CD4-positive, alpha-beta T cell treated with Interferon alpha-2 for 1 hour (primary cell): ENCODE measurements at places on chromosomes 7 and 10.
A peak's percentile ranks its signal among the peaks of the same experiment; 100 is the strongest.

DNA sequence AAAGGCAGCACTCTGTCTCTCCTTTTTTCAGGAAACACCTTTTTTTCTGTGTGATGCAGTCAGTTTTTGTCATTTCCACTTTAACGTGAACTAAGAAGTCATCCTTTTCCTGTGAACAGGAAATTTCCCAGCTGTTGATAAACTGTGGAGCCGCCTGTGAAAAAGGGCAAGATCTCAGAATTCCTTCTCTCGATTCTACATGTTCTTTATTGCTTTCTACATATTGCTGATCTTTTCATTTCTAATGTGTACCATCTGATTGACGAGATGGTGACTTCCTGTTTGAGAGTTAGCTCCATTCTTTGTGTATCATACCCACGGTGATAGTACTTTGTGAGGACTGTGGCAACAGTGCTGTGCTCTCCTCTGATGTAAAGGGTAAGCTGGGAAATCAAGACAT is 50.4 kb downstream of the ADD3 start:
- peak; percentile 30 for DNase-seq

GRCh38 chr10:93718937-93719725 is 16.7 kb upstream of the FRA10AC1 start:
- no peak for DNase-seq

DNA sequence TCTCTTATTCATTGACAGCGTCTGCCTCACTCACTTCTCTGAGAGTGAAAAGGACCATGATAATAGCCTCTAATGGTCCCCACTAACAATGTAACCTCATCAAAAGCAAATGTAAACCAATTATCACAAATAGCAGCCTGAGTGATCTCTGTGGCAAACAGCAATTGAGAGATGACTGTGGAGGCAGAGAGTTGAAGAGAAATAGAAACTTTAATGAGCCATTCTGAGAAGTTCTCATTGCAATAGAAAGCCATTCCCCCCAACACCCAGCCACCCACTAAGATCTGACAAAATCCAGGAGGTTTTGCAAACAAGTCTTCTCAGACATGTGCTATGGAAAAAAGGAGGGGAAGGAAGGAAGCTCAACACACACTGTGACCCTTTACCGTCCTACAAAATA is 44.2 kb upstream of the RNF148 start:
- no peak for DNase-seq

DNA sequence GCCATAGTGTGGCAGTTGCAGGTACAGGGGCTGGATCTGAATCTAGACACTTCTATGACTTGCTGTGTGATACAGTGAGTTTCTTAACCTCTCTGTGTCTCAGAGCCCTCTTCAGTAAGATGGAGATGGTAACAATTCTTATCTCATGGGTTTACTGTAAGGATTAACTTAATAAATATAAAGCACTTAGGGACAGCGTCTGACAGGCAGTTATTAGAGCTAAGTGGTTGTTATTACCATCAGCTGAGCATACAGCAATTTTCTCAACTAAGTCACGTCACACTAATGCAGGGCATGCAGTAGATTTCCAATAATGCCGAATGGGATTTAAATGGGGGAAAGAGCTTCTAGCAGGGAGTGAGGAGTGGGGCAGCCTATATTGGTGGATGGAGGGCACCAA is 162.6 kb downstream of the SH2D4B start:
- no peak for DNase-seq

DNA sequence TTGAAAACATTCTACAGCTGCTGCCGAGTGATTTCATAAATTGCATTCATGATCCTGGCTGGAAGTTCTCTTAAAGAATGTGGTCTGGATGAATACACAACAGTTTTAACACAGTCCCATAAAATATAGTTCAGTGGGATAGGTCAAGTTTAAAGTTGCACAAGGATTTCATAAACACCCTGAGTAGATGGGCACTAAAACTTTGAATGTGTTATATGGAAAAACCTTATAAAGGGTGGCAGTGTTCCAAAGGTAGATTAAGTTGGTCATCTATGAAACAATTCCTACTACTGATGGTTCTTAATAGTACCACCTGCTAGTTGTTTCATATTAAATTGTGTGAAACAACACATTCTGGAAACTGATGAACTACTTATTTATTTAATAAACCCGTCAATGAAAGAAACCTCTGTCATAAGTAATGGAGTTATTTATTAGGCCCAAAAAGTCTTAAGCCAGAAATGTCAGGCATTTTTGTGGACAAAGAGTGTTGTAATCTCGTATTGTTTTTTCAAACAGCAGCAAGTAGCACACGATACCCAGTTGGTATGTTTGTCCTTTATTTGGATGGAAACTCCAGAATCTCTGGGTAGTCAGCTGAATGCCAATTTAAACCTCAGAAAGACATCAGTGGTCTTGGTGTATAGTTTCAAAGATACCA is 14.3 kb upstream of the RPA3 start:
- DNase-seq: no peak

DNA sequence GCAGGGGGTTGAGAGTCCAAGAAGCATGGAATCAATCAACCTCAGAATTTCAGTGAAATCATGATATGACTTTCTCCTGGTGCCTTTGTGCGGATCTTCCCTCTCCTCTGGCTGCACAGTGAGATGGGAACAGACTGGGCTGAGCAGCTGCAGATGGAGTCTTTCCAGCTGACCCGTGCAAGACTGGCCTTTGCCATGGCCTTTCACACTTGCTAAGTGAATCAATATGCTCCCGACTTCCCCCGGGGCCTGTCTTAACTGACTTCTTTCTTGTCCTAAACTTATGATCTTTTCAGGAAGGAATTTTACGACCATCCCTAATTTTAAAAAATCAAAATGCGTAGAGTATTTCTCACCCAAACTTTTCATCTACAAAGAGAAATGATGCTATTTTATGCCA is 469.9 kb downstream of the GALNT17 start:
- DNase-seq: no peak

GRCh38 chr10:73923935-73924598 is 13.1 kb downstream of the PLAU start:
- DNase-seq: no peak

DNA sequence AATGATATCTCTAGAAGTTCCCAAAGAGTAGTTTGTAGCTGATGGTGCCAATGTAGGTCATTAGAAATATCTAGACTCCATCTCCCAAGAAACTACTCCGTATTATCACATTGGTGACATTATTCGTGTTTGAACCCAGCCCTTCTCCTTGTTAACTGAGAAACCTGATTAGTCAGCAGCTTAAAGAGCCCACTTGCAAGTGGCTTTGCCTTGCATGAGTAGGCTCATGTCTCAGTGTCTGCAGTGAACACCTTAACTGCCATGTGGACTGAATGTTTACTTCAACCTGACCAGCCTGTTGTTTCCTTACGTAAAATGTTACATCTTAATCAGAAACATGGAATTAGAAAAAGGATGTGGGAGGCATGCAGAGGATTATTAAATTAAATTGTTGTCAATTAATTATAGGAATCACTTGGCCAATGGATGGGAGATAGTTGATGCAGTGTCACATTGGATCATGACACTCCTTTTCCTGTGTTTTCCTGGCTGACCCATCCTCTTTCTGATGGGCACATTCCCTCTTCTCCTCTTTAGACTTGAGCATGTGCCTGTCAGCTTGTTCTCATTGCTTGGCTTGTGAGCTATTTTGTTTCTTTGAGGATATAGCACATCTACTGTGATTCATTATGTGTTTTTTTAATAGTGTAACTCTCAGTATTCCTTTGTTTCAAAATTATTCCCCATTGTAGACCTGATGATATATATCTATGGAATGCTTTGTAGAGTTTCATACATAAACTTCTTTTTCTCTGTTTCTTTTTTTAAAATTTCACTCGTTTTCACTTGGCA is 18.0 kb downstream of the STARD3NL start:
- DNase-seq: no peak

- DNase-seq: no peak
Observed at GRCh38 chr10:16673443-16673842, 143.8 kb downstream of the RSU1 start.

DNA sequence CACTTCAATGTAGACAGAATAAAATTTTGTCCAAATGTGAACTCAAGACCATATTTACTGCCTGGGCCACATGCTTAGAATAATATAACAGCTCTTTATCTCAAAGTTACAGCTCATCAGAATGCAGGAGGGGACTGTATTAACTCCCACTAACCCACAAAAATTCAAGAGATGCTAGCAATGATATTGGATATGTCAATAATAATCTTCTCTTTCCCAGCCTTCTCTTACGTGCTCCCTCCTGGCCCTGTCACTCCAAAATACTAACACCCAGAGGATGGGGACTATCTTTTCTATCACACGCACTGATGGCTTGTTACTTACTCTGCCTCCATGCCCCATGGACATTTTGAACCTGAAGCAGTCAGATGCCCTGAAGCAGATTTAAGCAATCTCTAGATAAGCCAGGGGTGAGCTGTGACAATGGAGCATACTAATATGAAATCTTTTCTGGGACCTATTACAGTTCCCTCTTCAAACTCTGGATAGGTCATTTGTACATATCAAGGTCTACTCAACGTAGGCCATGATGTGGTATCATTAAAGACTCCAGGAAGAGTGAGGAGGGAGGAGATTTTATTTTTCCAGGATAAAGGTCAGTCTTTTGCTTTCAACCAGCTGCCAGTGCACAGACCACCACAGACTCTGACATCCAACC is 803.0 kb downstream of the GRM8 start:
- DNase-seq: no peak

- no peak for DNase-seq
Observed at GRCh38 chr10:60141896-60142559, 235.7 kb upstream of the CCDC6 start.

- DNase-seq: no peak
Observed at GRCh38 chr10:90887555-90887954, 15.8 kb downstream of the RPP30 start.

DNA sequence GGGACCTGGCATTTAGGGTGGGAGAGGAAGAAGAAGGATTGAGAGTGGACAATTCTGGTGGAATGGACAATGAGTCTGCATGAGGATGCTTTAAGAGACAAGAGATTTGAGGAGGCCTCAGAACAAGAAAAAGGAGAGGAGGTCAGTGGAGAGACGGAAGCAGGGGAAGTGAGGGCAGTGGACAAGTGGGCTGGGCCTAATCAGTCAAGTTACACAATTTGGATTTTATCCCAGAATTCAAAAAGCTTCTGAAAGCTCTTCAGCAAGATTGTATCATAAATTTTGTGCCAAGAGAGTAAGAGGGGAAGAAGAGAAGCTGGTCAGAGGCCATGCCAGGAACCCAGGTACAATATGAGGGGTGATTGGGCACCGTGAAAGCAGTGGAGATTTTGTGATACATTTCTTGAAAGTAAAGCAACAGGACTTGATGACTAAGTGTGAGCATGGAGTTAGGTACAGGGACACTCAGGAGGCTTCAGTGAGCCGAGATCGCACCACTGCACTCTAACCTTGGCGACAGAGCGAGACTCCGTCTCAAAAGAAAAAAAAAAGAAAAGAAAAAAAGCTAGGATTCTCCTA is 19.3 kb upstream of the TSPAN13 start:
- no peak for DNase-seq

DNA sequence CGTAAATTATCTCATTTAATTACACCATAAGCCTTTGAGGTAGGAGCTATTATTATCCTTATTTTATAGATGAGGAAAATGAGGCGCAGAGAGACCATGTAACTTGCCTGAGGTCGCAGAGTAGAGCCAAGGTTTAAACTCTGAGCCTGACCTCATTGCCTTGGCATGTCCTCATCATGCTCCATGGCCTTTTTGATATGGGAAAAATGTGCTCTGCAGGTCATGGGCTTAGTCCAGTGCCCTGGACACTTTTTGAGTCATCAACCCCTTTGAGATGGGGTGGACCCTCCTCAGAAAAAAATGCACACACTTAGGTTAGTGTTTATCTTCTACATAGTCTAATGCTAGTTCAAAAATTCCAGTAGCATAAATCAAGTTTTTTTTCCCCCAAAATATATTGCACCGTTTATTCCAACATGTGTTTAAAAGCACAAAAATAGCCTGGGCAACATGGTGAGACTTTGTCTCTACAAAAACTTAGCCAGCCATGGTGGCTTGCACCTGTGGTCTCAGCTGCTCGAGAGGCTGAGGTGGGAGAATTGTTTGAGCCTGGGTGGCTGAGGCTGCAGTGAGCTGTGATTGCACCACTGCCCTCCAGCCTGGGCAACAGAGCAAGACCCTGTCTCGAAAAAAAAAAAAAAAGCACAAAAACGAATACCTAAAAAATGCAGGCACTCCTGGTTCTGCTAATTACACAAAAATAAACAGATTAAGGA is 28.6 kb upstream of the TMEM178B start:
- DNase-seq: no peak

- no peak for DNase-seq
Observed at GRCh38 chr7:47195641-47196040, 386.3 kb downstream of the TNS3 start.

- no peak for DNase-seq
Observed at GRCh38 chr7:31687024-31687748, at the start of gene PPP1R17. Gene PPP1R17, plus strand, starts transcription at chr7:31687215. Its CDS starts 5,227 bp downstream, at chr7:31692442.

DNA sequence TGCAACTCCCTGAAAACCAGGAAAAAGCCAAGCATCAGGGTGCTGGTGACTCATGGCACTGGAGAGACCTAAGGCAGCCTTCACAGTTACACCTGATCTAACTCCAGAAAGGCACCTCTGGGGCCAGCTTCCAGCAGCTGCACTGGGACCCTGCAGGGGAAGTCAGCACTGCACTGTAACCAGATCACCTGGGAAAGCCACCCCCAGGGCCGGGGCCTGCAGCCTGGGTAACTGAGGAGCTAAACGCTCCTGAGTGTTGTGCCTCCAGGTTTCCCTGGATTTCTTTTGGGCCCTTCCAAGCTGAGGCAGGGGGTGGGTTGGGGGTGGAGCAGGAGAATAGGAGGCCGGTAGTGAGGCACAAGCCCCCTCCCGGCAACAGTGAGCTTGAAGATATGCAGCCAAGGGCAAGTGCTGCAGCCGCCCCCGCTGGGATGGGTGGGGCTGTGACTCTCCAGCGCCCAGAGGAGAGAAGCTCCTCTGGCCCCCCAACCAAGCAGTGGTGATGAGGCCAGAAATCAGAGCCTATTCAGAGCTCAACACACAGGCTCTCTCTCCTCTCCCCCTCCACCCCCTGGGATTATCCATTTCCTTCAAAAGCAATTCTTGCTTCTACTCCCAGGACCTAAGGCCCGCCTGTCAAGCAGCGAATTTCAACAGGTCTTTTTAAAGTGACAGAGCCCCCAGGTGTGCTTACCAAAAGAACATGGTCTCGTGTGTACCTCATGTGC is 2.6 kb downstream of the CXCL12 start:
- DNase-seq: no peak

DNA sequence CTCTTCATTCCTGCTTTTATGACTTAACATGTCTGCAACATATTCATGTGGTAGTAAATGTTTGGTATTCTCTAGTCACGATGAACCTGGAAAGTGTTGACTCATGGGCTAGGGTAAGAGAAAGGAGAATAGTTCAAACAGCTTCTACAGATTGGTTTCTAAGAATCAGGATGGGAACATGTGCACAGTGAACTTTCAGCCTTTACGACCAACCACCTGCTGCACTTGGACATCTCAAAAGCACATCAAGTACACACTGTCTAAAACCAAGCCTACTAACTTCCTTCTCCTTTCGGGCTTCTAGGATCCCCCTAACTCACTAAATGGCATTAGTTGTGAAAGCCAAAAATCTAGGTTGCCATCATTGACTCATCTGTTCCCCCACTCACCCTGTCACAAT is 85.5 kb downstream of the CUL2 start:
- no peak for DNase-seq

GRCh38 chr7:94284104-94284503 is 110.6 kb upstream of the COL1A2 start:
- no peak for DNase-seq
